ENCODE measurements at places on chromosomes 1 and 21.
A peak's percentile ranks its signal among the peaks of the same experiment; 100 is the strongest.

- no peak for DNase-seq
Measured at GRCh38 chr1:200316148-200316803, 93.6 kb downstream of the ZNF281 start.

- DNase-seq: no peak
Measured at GRCh38 chr1:231020816-231021215, 19.2 kb downstream of the FAM89A start.

DNA sequence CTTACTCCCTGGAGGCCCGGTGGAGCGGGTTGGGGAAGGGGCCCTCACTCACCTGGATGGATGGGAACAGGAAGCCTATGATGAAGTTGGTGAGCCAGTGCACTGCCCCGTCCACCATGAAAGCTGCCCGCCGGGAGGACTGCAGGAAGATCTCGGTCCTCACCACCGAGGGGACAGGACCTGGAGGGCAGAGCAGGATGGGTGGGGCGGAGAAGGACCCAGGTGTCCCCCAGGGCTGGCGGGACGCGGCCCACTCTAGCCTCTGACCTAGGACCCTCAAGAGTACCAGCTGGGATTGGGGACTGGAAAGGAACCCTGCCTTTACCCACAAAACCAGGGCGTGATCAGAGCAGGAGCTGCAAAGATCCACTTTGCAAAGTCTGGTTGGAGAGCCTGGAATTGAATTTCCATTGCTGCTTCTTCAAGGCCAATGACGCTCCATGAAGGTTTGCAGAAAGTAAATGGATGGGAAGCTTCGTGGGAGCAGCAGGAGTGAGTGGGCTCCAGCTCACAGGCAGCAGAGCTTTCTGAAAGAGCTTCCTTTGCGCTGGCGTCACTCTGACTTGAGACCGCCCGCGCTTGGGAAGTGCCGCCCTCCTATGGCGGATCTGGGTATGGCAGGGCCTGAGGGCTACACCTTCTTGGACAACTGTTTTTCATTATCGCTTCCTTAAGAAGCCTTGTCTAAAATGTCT lies 21.4 kb downstream of the SLC2A7 start:
- DNase-seq: peak; percentile 89

DNA sequence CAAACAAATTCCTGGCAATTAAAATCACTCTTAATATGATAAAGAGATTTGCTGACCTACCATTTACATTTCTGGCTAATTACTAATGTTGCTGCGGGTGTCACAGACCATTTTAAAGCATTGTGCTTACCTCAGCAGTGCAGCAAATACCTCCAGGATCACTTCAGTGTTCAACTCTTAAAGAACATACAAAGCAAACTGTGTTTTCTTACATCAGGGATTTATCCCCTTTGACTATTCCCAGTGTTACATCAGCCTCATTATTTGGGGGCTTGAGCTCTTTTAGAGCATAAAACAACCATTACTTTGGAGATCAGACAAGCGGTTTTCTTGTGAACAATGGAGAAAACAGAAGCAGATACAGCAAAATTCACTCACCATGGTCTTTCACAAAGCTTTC lies 185.4 kb downstream of the LYPLAL1 start:
- no peak for DNase-seq

- no peak for DNase-seq
Measured at GRCh38 chr1:194341587-194341986, 1155.2 kb upstream of the B3GALT2 start.
